Activated naive CD8-positive, alpha-beta T cell treated with anti-CD3 and anti-CD28 coated beads, Interleukin-2, amount 10 ng/mL, durations not matched to agents 7 days and 5 days (primary cell): ENCODE measurements at places on chromosomes 7 and 10. TPM values are rescaled to one million over a fixed set of nuclear protein-coding genes. Genes with fewer than 3 reads are reported as not detected.

RAB19 gene
- total RNA-seq: 8.1 TPM

- peaks cover 2% of the 10 kb centered on the region for H3K27me3 ChIP-seq
- H3K36me3 ChIP-seq: peaks cover 22% of the 10 kb centered on the region
- DNase-seq: no peak
- H3K27ac ChIP-seq: no peak overlapping the region
- peaks cover 3% of the 10 kb centered on the region for H3K4me1 ChIP-seq
These were observed 63.2 kb upstream of the AGR3 start for GRCh38 chr7:16944936-16945335.

GRCh38 chr10:15315286-15315685 lies 55.8 kb downstream of the FAM171A1 start:
- H3K4me1 ChIP-seq: peaks cover 2% of the 10 kb centered on the region
- H3K27ac ChIP-seq: no peak overlapping the region
- no peaks in the 10 kb centered on the region for H3K36me3 ChIP-seq
- H3K27me3 ChIP-seq: peaks cover 7% of the 10 kb centered on the region
- no peak for DNase-seq

DNA sequence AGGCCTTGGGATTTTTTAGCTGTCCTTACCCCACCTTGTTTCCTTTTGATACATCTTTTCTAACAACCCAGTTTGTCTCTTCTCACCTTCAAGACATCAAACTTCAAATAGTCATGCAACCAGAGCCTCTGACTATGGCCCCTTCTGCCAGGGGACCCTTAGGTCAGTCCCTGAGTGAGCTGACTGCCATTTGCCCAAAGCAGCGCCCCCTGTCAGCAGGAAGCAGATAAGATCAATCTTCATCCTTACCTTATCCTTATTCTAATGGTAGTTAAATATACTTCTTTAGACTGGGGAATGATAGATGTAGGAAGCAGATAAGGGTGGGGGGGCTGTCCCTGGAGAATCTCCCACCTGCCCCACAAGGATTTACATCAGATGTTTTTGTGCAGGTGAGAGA lies 29.8 kb upstream of the CDC14C start:
- no peaks in the 10 kb centered on the region for H3K36me3 ChIP-seq
- H3K27ac ChIP-seq: peak overlapping the region; percentile 45
- H3K4me1 ChIP-seq: no peaks in the 10 kb centered on the region
- DNase-seq: no peak
- H3K27me3 ChIP-seq: no peaks in the 10 kb centered on the region

DNA sequence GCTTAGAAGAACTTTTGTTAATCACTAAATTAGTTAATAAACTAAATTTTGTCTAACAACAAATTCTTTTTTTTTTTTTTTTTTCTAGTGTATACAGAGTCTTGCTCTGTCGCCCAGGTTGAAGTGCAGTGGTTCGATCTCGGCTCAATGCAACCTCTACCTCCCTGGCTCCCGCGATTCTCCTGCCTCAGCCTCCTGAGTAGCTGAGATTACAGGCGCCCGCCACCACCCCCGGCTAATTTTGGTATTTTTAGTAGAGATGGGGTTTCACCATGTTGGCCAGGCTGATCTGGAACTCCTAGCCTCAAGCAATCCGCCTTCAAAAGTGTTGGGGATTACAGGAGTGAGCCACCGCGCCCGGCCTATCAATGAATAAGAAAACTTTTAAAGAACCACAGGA lies 1.1 kb upstream of the IQUB start:
- H3K27me3 ChIP-seq: peaks cover 30% of the 10 kb centered on the region
- H3K4me1 ChIP-seq: peaks cover 19% of the 10 kb centered on the region
- H3K27ac ChIP-seq: no peak overlapping the region
- H3K4me3 ChIP-seq: peak overlapping the region; percentile 45
- H3K36me3 ChIP-seq: no peaks in the 10 kb centered on the region
- no peak for DNase-seq

DNA sequence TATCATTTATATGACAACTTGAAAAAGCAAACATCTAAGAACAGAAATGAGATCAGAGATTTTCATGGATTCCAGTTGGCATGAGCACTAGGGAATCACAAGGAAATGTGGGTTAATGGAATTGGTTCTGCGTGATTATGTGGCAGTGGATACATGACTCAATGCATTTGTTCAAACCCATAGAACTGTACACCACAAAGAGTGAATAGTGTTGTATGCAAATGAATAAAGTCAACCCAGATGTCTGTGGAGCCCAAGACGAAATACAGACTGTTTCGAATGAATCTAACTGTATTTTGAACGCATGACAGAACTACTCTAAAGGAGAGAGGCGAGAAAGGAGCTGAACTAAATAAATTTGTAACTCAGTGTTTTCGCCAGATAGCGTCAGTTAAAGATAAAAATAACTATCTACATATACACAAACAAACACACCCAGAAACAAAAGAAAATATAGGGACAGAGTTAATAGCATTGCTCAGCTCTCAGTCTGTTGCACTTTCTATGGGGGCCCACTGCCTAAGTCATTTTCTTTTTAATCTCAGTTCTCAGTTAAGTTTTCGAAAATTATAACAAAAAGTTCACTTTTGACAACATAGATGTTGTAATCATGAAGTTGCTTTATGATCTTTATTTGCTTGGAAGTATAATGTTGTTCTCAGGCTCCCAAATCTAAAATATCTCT lies 636.7 kb upstream of the SEMA3D start:
- no peak overlapping the region for H3K4me3 ChIP-seq
- DNase-seq: no peak
- no peaks in the 10 kb centered on the region for H3K36me3 ChIP-seq
- H3K27ac ChIP-seq: no peak overlapping the region
- no peaks in the 10 kb centered on the region for H3K27me3 ChIP-seq

- peaks cover 2% of the 10 kb centered on the region for H3K27me3 ChIP-seq
- peaks cover 18% of the 10 kb centered on the region for H3K4me1 ChIP-seq
- H3K36me3 ChIP-seq: peaks cover 8% of the 10 kb centered on the region
These were observed 1.7 kb downstream of the ARF5 start for GRCh38 chr7:127589896-127590295.

LRIT1 gene
- not detected for total RNA-seq

CNTNAP2 gene
- not detected for total RNA-seq

DNA sequence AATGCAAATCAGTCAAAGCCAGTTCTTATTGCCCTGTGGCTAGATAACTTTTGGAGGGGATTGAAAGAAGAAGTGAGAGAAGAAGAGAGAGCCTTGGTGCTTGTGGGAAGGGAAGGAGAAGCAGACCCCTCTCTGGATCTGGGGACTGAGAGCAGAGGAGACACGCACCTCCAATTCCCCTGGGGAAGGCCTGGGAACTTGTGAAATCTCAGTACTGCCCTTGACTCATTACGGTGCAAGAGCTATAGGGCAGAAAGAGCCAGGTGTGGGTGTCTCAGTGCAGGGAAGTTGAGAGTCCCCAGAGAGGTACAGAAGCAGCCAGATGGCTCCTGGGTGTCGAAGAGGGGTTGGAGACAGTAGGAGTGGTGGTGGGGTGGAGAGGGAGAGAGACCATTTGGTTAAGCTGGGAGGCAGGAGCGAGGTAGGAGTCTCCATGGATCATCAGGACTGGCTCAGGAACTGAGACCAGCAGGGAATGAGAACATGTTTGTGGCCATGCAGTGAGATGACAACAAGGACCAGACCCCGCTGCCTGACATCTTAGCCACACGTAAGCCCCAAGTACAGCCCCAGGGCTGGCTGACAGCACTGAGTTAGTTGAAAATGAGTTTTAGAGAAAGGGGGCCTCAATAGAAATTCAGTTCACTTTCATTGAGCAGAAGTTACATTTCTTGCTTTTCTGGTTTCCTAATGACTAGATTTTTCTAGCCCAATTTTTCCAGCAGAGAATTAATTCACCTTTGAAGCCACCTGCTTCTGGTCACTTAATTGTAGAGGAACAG lies 238.2 kb downstream of the BUB3 start:
- no peak for DNase-seq
- H3K4me1 ChIP-seq: peaks cover 1% of the 10 kb centered on the region

DNA sequence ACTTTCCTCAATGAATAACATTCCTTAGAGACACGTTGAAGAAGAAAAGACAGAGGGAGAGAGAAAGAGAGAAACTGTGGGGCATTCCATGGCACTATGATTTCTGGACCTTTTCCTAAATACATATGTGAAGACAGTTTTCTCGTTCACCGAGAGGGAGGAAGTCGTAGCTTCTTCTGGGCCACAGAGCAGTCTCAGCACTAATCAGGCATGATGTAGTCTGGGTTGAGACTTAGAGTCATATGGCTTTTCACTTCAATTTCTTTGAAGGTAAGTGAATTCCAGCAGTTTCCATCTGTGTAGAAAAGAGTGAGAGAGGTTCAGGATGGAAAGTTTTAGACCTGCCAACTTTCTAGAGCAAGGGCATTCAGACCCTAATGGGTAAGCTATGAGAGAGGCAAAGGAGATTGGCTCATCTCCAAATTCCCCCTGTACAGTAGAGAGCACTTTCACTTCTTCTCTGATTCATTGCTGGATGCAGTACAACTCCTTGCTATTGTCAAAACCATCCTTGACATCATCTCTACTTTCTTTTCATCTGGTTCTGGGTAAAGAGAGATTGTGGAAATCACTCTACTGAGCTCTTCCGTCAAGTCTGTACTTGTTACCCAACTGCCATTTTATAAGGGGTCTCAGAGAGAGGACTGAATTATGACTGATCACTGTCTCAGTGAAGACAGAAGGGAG lies 31.5 kb upstream of the OR9A4 start:
- H3K4me3 ChIP-seq: no peak overlapping the region
- no peak for DNase-seq
- H3K27ac ChIP-seq: no peak overlapping the region
- H3K4me1 ChIP-seq: no peaks in the 10 kb centered on the region
- H3K27me3 ChIP-seq: peaks cover 5% of the 10 kb centered on the region

DNA sequence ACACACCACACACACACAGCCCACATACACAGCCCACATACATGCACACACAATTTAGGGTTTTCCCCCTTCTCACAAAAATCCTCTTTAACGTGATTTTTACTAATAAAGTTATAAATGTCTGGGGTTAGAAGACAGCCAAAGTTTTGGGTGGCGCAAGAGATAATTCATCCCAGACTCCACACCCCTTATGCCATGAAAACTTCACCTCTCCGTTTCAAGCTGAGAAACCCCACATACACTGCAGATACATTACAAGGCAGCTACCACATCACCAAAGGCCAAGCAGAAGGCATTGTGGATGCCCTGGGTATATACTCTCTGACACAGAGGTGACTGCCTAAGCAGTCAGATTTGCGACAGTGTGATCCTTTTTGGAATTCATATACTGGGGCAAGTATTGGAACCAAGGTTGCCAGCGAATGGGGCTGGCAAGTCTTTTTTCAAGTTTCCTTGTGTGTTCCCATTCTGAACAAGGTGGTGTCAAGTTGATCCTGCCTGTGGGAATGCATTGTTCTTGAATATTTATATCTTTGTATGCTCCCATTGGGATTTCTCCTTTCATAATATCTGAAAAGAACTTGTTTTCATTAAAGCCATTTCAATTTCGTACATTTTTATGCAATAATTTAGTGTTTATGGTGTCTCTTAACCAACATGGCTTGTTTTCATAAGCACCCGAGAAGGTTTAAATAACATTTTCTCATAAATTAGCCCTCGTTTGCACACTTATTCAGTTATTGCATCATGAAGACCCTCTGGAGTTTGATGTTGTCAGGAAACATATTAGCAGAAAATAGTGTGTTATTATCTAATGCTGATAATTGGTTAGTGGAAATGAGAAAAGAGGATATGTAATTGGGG lies 130.2 kb downstream of the TCF7L2 start:
- H3K36me3 ChIP-seq: no peaks in the 10 kb centered on the region
- H3K27ac ChIP-seq: no peak overlapping the region
- no peak overlapping the region for H3K4me3 ChIP-seq

- H3K4me1 ChIP-seq: no peaks in the 10 kb centered on the region
- no peak overlapping the region for H3K27ac ChIP-seq
- no peak overlapping the region for H3K4me3 ChIP-seq
- H3K36me3 ChIP-seq: peaks cover 2% of the 10 kb centered on the region
- no peak for DNase-seq
These were observed 40.8 kb upstream of the TPST1 start for GRCh38 chr7:66164356-66164755.

SEMA4G gene
- total RNA-seq: 0.54 TPM

DNA sequence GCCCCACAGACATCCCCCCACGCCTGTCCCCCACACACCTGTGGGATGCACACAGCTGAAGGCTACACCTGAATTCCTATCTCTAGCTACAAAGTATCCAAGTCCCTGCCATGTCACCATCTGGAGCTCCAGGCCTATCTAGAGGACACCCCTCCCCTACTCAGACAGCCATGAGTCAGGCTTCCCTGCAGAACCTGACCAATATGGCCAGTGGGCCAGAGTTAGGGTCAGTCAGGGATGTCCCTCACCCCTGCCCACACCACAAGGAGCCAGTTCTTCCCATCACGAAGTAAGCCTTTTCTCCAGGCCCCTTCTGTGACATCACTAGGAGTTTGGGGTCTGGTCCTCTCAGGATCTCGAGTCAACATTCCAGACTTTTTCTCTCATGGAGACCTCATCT lies 10.6 kb upstream of the SLC18A3 start:
- H3K27ac ChIP-seq: no peak overlapping the region
- no peaks in the 10 kb centered on the region for H3K4me1 ChIP-seq
- DNase-seq: no peak
- H3K27me3 ChIP-seq: peaks cover 19% of the 10 kb centered on the region

DNA sequence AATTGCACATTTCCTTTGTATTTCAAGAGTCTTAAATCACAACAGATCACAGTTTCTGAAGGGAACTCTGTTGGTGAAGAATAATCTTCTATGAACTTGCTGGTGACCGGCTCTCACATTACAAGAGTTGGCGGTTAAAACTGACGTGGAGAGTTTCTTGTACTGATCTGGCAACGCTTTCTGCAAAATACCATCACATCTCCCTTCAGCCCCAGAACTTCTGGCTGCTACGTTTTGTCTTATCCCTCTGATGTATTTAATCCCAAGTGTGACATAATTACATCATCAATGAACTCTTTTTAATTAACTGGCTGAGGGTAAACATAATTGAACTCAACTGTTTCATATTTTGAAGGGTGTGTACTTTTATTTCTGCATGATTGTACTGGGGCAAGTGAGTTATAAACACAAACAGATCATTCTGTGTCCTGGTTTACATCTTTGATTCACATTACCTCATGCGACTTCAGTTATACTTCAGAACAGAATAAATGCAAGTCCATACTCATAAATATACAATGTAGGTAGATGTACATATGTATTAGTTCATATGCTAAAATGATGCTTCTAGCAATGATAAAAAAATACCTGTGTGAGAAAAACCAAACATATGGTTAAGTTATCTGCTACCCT lies 105.1 kb upstream of the NPVF start:
- no peak overlapping the region for H3K27ac ChIP-seq
- H3K27me3 ChIP-seq: peaks cover 8% of the 10 kb centered on the region
- no peak overlapping the region for H3K4me3 ChIP-seq
- no peaks in the 10 kb centered on the region for H3K4me1 ChIP-seq
- no peak for DNase-seq
- no peaks in the 10 kb centered on the region for H3K36me3 ChIP-seq

METTL27 gene
- total RNA-seq: 0.74 TPM

- DNase-seq: no peak
- H3K4me3 ChIP-seq: no peak overlapping the region
- peaks cover 6% of the 10 kb centered on the region for H3K4me1 ChIP-seq
These were observed 252.9 kb downstream of the DNAJB6 start for GRCh38 chr7:157589680-157590079.

MAT1A gene
- total RNA-seq: not detected
